Ecto neural progenitor cell (in vitro differentiated cells): ENCODE measurements at places on chromosomes 1 and 21.

- DNase-seq: no peak
Measured at GRCh38 chr1:35345439-35345981, 77.0 kb downstream of the ZMYM4 start.

GRCh38 chr21:42975886-42976608, 1.7 kb downstream of the PKNOX1 start:
- DNase-seq: no peak

GRCh38 chr1:207832796-207833195, 78.1 kb downstream of the CD34 start:
- DNase-seq: no peak

GRCh38 chr1:179677882-179678281, 65.2 kb upstream of the FAM163A start:
- no peak for DNase-seq

- DNase-seq: no peak
Measured at GRCh38 chr1:181655756-181656155, 172.4 kb downstream of the CACNA1E start.

- DNase-seq: no peak
Measured at GRCh38 chr1:66000033-66000637, 207.4 kb downstream of the PDE4B start.

DNA sequence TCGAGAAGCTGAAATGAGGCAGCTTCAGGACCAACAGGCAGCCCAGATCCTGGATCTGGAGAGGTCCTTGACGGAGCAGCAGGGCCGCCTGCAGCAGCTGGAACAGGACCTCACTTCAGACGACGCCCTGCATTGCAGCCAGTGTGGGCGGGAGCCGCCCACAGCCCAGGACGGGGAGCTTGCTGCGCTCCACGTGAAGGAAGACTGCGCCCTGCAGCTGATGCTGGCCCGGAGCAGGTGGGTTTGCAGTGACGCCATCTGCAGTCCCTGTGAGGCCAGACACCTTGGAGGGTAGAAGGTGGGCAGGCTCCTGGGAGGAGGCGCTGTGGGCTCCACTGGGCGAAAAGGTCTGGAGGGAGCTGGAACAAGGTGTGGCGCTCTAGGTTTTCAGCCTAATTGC, 39.7 kb downstream of the PCNT start:
- no peak for DNase-seq

- DNase-seq: no peak
Measured at GRCh38 chr1:56780128-56780750, 39.0 kb downstream of the FYB2 start.

GRCh38 chr1:20280341-20280740, 10.3 kb upstream of the VWA5B1 start:
- DNase-seq: no peak

- DNase-seq: no peak
Measured at GRCh38 chr1:208004851-208005250, 93.9 kb upstream of the CD34 start.

GRCh38 chr1:229406798-229407197, 27.1 kb downstream of the ACTA1 start:
- peak; percentile 69 for DNase-seq

- DNase-seq: no peak
Measured at GRCh38 chr1:147647796-147648633, 22.3 kb downstream of the ACP6 start.

DNA sequence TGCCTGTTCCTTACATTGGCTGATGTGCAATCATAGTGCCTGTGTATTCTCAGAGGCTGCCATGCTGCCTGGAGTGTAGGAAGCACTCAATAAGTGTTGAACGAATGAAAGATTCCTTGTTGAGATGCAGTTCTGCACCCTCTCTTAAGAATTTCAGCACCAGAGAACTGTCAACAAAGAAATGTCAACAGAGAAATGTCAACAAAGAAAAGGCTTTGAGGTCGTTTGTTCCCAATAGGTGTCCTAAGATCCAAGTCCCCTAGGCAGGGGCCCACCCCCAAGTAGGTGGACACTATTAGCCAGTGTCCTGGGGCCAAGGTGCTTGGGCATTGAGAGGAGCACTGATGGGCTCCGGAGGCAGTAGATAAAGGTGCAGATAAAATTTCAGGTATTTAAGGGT, 12.6 kb downstream of the KCND3 start:
- no peak for DNase-seq

- DNase-seq: no peak
Measured at GRCh38 chr21:38478782-38479181, 19.5 kb downstream of the ERG start.

GRCh38 chr1:227451954-227452353, 111.4 kb upstream of the ZNF678 start:
- DNase-seq: no peak

GRCh38 chr1:186188736-186189135, 186.3 kb downstream of the TPR start:
- no peak for DNase-seq

DNA sequence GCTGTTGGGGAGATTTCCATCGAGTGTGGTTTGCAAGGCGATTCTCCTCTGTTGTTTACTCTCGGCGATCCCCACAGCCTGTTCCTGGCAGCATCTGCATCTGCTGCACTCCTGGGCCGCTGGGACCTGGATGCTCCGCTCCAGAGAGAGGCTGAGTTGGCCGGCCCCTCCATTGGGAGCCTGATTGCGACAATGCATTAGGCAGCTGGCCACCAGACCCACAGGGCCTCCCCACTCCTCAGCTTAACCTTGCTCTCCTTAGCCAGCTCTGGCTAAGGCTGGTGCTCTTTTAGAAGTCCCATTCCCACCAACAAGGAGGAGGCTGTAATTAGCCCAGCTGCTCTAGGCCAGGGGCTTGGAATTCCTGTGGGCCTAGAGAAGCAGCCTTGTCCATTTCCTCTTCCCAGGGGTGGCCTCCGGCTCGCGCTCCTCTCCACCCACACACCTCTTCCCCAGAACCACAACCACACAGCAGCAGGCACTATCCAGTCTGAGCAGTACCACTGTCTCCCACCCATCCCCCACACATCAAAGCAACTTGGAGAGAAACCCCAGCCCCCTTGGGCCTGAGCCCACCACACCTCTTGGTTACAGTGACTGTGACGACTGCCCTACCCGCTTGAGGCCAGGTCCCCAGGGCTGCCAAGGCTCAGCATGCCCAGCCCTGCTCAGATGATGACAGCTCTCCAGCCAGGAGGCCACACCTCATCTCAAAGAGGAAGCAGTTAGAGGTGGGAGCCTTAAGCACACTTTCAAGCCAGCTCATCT, 193.8 kb upstream of the EDN2 start:
- no peak for DNase-seq

DNA sequence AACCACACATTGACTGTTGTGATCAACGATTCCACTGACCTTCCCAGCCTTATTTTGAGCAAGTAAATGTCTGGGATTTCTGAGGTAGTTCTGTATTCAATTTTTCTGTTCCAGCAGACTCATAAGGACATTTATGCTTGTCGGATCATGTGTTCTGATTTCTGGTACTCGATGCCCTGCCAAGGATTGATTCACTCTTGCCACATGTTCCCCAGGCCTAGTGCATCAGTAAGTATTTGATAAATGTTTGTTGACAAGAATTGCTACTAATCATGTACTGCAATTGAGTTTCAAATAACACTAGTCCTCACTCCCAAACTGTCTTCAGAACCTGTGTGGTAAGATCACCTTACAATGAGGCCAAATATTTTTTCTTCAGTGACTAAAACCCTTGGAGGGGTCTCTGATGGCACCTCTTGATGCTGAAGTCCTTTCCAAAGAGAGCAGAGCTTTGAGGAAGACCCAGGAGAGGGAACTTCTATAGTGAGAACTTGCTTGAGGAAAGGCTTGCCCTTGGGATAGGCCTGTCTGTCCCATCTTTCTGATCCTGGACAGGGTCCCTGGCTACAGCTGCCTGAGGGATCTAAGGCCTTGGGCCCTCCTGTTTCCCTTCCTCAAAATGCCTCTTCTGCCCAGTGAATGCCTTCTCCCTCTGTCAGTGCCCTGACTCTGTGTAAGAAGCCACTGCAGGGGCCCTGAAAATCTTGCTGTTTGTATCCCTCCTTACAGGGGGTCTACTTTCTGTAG, 115.8 kb upstream of the FAM78B start:
- DNase-seq: no peak

DNA sequence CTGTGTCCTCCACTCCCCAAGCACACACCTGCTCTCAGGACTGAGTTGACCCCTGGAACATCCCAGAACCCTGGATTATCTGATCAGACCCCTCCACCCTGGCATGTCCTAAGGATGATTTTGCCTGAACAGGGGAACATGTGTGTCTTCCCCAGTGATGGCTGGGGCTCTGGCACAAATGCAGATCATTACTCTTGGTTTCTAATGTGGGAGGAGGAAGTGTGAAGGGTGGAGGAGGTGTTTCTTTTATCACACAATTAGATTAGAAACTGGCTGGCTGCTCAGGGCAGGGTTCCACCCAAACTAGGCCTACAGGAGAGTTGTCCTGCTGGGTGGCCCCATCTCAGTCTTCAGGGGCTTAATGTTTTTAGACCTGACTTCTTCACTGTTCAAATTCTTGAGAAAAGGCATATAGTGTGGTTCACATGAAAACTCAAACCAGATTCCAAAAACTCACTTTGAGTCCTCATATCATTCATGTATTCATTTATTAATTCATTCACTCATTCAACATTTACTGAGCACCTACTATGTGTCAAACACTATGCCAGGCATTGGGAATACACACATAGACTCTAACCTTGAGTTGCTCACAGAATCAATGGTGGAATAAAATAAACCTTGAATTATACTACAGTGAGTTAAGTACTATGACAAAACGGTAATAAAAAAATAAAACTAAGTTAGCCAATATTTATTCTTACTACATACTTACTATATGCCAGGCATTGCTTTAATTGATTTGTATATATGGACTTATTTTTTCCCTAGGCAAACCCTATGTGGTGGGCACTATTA, 221.8 kb upstream of the JUN start:
- no peak for DNase-seq

GRCh38 chr1:88060112-88060673, 623.9 kb upstream of the PKN2 start:
- DNase-seq: no peak

DNA sequence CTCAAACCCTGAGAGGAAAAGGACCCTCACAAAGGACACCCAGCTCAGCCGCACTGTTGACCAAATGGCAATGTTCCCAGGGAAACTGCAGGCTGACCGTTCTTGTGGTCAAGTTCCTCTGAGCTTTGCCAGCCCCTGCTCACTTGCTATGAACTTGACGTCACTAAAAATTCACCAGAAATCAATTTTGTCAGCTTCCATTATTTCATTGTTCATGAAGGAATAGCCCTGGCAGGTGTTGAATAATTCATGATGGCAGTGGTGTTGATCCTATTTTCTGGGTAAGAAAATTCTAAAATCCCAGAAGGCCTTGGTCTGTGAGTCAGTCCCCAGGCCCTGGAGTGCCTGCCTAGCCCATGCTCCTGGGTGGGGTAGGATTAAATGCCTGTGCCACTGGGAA, 318.9 kb downstream of the ZNF326 start:
- no peak for DNase-seq

GRCh38 chr1:54335755-54336108, 70.5 kb downstream of the SSBP3 start:
- peak; percentile 44 for DNase-seq

DNA sequence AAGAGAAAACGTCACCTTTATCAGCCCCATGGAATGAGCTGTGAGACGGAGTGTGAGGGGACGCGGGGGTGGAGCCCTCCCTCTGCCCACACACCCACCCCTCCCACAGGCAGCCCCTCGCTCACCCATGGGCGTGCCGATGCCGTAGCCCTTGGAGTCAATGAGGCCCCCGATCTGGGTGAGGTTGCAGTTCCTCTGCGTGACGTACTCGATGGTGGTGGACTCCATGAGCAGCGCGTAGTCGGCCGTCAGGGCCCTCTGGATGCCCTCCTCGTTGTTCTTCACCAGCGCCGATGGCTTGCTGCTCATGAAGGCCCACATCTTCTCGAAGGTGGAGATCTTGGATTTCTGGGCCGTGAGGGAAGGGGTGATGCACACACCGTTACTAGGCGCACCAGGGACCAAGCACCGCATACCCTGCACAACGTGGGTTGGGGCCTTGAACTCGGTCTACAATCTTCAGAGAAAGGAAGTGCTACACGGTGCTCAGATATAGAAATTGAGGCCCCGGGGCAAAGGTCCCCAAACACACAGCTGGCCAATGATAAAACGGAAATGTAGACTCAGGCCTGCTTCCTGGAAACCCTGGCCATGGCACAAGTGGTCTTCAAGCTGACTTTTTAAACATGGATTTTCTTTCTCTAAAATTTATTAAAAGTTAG, 228.2 kb downstream of the GRIK3 start:
- no peak for DNase-seq

DNA sequence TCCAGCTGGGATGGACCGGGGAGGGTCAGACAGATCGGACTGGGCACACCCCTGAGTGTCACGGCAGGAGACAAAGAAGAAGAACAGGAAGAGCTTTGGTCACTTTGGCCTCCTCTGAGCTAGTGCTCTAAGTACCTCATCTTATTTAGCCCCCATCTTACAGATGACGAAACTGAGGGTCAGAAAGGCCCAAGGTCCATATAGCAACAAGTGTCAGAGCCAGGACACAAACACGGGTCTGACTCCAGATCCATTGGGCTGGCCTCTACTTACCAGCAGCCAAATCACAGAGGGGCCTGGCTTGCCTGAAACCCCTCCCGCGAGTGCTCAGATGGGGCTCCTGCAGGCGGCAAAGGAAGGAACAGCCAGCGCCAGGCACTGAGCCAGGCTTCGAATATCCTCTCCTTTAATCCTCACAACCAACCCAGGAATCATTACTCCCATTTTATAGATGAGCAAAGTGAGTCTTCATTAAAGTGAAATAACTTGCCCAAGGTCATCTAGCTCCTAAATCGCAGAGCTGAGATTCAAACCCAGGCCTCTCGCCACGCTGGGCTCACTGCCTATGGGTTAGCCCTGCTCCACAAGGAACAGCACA, 25.7 kb upstream of the SELENON start:
- no peak for DNase-seq

- DNase-seq: peak; percentile 75
Measured at GRCh38 chr1:173420330-173420806, 56.8 kb upstream of the PRDX6 start.

DNA sequence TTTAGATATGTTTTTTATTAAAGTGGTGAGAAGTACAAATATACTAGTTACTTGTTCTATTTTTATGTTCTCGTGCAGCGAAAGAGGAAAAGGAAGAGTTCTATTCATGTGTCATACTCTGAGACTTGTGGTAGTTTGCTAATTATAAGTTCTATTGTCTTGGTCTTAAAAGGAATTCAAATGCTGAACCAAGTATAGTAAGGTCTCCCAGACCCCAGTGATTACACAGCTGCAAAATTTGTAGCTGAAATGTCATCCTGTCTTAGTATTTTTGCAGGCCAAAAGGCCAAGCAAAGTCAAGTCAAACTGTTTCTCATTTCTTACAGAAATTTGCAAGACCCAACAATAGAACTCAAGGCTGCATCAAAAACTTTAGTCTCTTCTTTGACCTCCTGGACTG, 268.7 kb downstream of the CHRM3 start:
- no peak for DNase-seq

GRCh38 chr1:119565131-119565772, 58.2 kb downstream of the HSD3B1 start:
- DNase-seq: no peak
